Activated T-helper 1 cell treated with anti-CD3 and anti-CD28 coated beads, Interleukin-12 subunit alpha, Interleukin-12 subunit beta, Interleukin-2, Interleukin-4 antibody, amounts not matched to agents 30 ng/mL and 10 ng/mL and 1 ng/mL, durations not matched to agents 14 hours and 24 hours and 36 hours (primary cell): ENCODE measurements at places on chromosomes 7 and 10. TPM values are rescaled to one million over a fixed set of nuclear protein-coding genes. Genes with fewer than 3 reads are reported as not detected.

DNA sequence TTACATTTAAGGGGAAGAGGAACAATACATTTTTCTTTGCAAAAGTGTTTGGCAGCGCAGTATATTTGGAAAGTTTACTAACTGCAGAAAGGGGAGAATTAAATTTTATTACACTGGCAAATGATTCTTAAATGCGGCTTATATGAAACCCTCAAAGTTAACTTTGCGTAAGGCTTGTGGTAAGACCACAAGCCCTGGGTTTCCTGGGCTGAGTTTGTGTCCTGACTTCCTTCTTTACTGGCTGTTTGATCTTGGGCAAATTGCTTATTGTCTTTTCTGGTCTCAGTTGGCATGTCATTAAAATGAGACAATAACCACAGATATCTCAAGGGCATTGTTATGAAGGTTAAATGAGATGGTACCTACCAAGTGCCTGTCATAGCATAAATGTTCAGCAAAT lies 106.8 kb downstream of the GLRX3 start:
- no peak overlapping the region for H3K27ac ChIP-seq
- H3K4me3 ChIP-seq: no peak overlapping the region
- peaks cover 10% of the 10 kb centered on the region for H3K4me1 ChIP-seq
- H3K36me3 ChIP-seq: no peaks in the 10 kb centered on the region
- peaks cover 15% of the 10 kb centered on the region for H3K27me3 ChIP-seq

Gene CC2D2B
- 0.60 and 0.96 TPM in 2 replicates for total RNA-seq

DNA sequence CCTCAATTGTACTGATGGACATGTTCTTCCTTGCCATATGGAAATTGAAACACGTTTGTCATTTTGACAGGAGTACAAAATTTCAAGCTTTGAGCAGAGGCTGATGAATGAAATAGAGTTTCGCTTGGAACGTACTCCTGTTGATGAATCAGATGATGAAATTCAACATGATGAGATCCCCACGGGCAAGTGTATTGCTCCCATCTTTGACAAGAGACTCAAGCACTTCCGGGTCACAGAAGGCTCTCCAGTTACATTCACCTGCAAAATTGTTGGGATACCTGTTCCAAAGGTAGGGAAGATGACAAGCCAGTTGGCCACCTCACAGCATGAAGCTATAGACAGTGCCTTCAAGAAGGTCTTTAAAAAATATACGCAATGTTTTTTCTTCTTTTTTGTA lies 43.1 kb downstream of the ATOH7 start:
- no peaks in the 10 kb centered on the region for H3K4me1 ChIP-seq
- H3K27ac ChIP-seq: no peak overlapping the region
- H3K36me3 ChIP-seq: no peaks in the 10 kb centered on the region
- no peak for DNase-seq

- H3K4me1 ChIP-seq: no peaks in the 10 kb centered on the region
- no peaks in the 10 kb centered on the region for H3K27me3 ChIP-seq
- H3K27ac ChIP-seq: no peak overlapping the region
- no peak overlapping the region for H3K4me3 ChIP-seq
- DNase-seq: no peak
Observed at GRCh38 chr10:45383682-45384330, 9.8 kb downstream of the ALOX5 start.

Gene GLI3
- not detected in 2 replicates for total RNA-seq

- H3K27me3 ChIP-seq: no peaks in the 10 kb centered on the region
- H3K4me1 ChIP-seq: no peaks in the 10 kb centered on the region
- DNase-seq: no peak
Observed at GRCh38 chr10:14926722-14927416, 27.0 kb downstream of the DCLRE1C start.

Gene SCART1
- total RNA-seq: 1.2 and 1.5 TPM in 2 replicates

Gene GPNMB
- total RNA-seq: 0.83 and 1.2 TPM in 2 replicates

DNA sequence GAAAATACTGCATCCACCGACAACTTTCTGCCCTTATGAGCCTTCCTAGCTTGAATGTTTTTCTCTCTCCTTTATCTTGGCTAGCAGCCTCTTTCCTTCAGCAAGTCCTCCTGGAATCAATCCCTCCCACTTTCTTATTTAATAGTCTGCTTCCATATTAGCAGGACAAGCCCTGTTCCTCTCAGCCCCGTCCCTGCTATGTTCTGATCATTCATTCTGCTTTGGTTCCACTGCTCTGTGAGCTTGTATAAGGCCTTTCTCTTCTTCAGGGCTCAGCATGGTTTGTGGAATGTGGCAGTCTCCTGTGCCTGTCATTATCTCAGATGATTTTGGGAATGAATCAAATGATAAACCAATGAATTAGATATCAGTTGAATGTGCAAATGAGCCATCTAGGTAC lies 420.1 kb downstream of the DPP6 start:
- H3K4me1 ChIP-seq: no peaks in the 10 kb centered on the region
- H3K4me3 ChIP-seq: no peak overlapping the region
- H3K36me3 ChIP-seq: no peaks in the 10 kb centered on the region
- no peak for DNase-seq
- no peak overlapping the region for H3K27ac ChIP-seq

- H3K27ac ChIP-seq: no peak overlapping the region
- H3K36me3 ChIP-seq: peaks cover 1% of the 10 kb centered on the region
- peaks cover 17% of the 10 kb centered on the region for H3K4me1 ChIP-seq
- peaks cover 17% of the 10 kb centered on the region for H3K27me3 ChIP-seq
- DNase-seq: no peak
- no peak overlapping the region for H3K4me3 ChIP-seq
Observed at GRCh38 chr10:24457661-24458318, 248.9 kb downstream of the KIAA1217 start.

DNA sequence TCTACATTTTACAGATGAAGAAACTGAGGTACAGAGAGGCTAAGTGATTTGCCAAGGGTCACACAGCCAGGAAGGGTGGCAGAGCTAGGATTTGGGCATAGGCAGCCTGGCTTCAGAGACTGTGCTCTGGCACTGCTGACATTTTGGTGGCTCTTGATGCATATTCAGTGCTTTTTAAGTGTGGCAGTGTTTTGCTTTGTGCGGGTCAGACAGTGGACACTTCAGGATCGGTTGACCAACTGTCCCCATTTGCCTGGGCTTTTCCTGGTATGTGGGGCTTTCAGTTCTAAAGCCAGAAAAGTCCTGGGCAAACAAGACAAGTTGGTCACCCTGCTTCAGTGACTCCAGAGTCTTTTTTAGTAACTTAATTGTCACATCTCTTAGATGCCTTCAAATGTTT lies 35.0 kb downstream of the SUFU start:
- no peak overlapping the region for H3K4me3 ChIP-seq
- no peaks in the 10 kb centered on the region for H3K27me3 ChIP-seq
- H3K27ac ChIP-seq: no peak overlapping the region
- DNase-seq: no peak
- H3K4me1 ChIP-seq: peaks cover 7% of the 10 kb centered on the region
- no peaks in the 10 kb centered on the region for H3K36me3 ChIP-seq

- no peaks in the 10 kb centered on the region for H3K36me3 ChIP-seq
- DNase-seq: no peak
- no peaks in the 10 kb centered on the region for H3K4me1 ChIP-seq
Observed at GRCh38 chr7:34652809-34653208, 5.2 kb upstream of the NPSR1 start.

Gene MCM10
- total RNA-seq: 104 and 106 TPM in 2 replicates
